Left colon (tissue), 2 donors: ENCODE measurements at places on chromosomes 1 and 21. TPM values are rescaled to one million over a fixed set of nuclear protein-coding genes. Genes with fewer than 3 reads are reported as not detected.

DNA sequence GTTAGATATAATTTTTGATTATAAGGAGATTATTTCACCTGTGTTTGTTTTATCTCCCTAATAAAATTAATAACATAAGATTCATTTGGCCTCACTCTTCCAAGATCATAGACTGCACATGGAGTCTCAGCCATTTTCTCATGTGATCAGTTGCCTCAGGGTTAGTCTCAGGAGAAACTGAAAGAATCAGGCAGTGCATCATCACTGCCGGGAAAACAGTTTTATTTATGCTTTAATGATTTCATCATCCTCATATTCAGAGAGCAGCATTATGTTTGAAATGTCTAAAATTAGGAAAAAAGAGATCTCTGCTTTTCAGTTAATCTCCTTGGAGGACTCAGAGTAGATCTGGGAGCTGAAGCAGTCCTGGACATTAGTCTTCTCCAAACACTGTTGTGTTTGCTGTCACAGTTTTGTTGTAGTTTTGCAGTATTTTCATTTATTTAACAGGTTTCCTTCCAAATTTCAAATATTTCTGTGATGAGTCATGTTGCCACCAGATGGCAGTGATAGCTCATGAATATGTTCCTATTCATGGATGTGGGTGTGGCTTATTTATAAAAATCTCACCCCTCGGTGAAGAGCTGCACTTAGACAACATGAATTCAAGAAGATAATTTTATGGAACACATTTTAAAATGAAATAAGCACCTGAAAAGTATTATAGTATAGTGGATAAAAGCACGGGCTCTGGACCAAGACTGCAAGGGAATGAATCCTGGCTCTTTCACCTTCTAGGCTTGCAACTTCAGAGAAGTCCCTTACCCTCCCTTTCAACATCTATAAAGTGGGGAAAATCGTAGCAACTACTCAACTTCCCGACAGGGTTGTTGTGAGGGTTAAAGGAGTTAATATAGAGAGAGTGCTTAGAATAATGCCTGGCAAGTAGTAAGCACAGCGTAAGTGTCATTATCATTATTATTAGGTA, 31.2 kb downstream of the CHD1L start:
- DNase-seq: no peak

The FCRL2 gene
- total RNA-seq: 1.1 TPM

GRCh38 chr1:24248859-24249258, 61.8 kb upstream of the IFNLR1 start:
- DNase-seq: no peak

DNA sequence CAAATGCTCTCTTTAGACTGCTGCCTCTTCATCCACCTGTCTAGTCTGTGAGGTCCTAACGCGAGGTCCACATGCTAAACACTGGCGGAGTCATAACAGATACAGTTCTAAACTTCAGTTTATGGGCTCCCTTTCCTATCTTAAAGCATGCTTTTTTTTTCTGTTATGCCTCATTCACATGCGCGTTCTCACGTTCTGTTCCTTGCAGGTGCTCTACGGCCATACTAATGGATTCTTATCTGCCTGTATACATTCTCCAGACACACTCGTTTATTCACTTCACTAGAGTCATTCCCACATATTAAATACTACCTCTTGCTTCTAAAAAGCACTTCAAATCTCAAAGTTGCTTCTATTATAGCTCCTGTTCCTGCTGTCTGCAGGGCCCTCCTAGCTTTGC, 38.7 kb downstream of the PHC2 start:
- no peak for DNase-seq

The TTC22 gene
- total RNA-seq: 88.7 TPM

DNA sequence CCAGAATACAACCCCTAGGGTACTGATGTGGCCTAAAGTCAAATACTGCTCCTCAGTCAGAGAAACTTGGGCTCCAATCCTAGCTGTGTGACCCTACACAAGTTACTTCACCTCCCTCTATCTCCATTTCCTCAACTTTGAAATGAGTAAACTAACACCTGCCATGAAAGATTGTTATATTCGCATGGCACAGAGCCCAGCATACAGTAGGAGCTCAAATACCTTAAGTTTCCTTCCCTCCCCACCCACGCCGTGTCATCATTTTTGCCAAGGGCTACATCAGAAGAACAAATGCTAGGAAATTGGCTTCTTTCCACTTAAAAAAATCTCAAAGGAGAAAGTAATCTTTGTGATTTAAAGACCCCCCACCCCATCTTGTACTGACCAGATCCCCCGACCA, 22.2 kb upstream of the ZNF362 start:
- DNase-seq: no peak

The SPRR4 gene
- total RNA-seq: not detected

The CORT gene
- total RNA-seq: 0.52 TPM

The LHX8 gene
- not detected for total RNA-seq

- no peak for DNase-seq
Observed at GRCh38 chr1:164689672-164690511, 130.9 kb downstream of the PBX1 start.

The RGS18 gene
- total RNA-seq: 0.46 TPM
